ENCODE measurements at places on chromosomes 3 and 15. TPM values are rescaled to one million over a fixed set of nuclear protein-coding genes. Genes with fewer than 3 reads are reported as not detected.

GRCh38 chr15:39756806-39757522 is 25.7 kb downstream of the FSIP1 start:
- H3K27ac ChIP-seq, result no peak overlapping the region
- no peak overlapping the region for H3K4me3 ChIP-seq
- no peaks in the 10 kb centered on the region for H3K4me1 ChIP-seq
- H3K27me3 ChIP-seq, result no peaks in the 10 kb centered on the region
- no peak for DNase-seq
- no peaks in the 10 kb centered on the region for H3K36me3 ChIP-seq

DNA sequence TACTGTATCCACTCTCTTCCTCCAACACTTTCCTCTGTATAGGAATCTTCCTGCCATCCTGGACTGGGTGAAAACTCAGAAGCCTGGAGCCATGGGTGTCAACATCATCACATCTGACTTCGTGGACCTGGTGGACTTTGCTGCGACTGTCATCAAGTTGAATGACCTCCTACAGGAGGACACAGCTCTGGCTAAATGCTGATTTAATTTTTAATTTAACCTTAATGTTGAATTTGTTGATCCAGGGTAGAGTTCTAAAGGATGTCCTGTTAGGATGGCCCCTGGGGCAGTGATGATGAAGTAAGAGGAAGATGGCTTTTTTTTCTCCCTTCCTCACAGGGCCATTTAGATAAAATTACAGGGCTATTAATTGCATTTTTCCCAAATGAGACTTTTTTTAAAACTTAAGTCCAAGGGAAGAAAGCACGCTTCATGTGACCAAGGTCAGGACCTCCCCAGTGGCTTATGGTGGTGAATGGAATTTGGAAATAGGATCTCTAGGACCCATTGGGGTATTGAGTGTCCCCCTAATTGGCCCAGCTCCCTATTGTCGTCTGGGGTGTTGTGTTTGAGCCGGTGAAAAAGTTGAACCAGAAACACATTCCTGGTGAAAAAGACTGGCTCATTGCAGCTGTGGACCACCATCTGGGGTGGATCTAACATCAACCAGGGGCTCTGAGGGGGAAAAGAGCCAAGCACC is 125.7 kb upstream of the ZBED2 start:
- peaks cover 7% of the 10 kb centered on the region for H3K36me3 ChIP-seq
- no peak overlapping the region for H3K27ac ChIP-seq
- H3K4me1 ChIP-seq, result peaks cover 17% of the 10 kb centered on the region

Gene ZNF501
- total RNA-seq, result 5.0 TPM

Gene DUOXA2
- 0.17 TPM for total RNA-seq

Gene GOLGA8B
- 24.0 TPM for total RNA-seq
